Hematopoietic multipotent progenitor cell (in vitro differentiated cells): ENCODE measurements at places on chromosomes 6 and 20. TPM values are rescaled to one million over a fixed set of nuclear protein-coding genes. Genes with fewer than 3 reads are reported as not detected.

The CTCFL gene
- total RNA-seq, result not detected

The TNF gene
- total RNA-seq, result 0.27 TPM

The ASIP gene
- not detected for total RNA-seq

The PRDM1 gene
- total RNA-seq, result 0.27 TPM

The DEFB113 gene
- not detected for total RNA-seq

The RSPO3 gene
- not detected for total RNA-seq

The BCAS4 gene
- 22.4 TPM for total RNA-seq

The HLA-DPA1 gene
- total RNA-seq, result 618 TPM

- DNase-seq, result no peak
Observed at GRCh38 chr20:48919882-48920526, 1.5 kb upstream of the ARFGEF2 start.

- DNase-seq, result no peak
Observed at GRCh38 chr20:64131406-64131805, 24.0 kb upstream of the NPBWR2 start.

GRCh38 chr6:20447157-20447556 lies 45.5 kb downstream of the E2F3 start:
- DNase-seq, result no peak

- no peak for DNase-seq
Observed at GRCh38 chr20:41394081-41394480, 27.5 kb upstream of the EMILIN3 start.

DNA sequence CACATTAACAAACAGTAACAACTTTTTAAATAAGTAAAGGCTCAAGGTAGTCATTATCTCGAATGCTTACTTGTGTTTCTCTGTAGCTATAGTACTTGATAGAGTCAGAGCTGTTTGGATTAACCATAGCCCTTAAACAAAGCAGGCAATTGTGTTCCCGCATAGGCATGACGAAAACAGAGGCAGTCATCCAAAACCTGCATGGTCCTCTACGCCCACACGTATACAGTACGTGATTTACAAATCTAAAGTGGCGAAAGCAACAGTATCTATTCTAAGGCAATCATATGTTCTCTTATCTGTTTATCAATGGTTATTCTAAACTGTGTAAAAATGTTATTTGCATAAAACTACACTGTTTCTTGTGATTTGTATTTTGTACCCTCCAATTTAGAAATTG lies 31.8 kb downstream of the HFE start:
- DNase-seq, result no peak

- no peak for DNase-seq
Observed at GRCh38 chr6:9961646-9962045, 453.2 kb downstream of the TFAP2A start.

DNA sequence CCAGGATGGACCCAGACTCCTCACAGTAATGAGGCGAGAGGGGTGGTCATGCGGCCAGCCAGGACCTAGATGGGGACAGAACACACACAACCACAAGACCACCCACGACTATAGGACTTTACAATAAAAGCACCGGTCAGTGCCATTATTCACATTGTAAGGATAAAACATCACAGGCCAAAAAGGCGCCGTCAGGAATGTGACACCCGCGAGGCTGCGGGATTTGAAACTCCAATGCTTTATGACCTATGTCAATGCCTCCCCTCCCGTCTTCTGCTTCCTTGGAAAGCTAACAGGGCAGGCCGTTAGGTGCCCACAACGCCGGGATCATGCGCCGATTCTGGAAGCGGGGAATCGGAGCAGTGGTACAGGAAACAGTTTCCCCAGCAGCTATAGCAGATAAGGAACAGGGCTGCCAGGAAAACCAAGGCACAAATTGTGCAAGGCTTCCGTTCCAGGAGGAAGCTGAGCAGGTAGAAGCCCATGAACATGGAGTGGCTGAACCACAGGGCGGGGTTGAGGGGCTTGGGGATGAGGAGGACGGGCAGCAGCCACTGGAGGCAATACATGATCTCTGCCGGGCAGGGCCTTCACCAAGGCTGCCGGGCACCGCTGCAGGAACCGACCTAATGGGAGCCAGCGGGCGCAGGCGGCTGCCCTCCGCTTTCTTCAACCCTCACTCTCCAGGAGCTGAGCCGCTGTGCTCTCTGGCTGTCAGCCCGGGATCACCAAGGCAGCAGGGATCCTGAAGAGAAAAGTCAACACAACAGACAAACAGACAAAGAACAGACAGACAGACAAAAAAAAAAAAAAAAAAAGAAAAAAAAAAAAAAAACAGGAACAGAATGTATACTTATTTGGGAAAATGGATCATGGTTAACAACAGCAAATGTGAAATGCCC lies 2.2 kb upstream of the NNAT start:
- no peak for DNase-seq

GRCh38 chr20:22940350-22940749 lies 94.8 kb upstream of the SSTR4 start:
- DNase-seq, result no peak

DNA sequence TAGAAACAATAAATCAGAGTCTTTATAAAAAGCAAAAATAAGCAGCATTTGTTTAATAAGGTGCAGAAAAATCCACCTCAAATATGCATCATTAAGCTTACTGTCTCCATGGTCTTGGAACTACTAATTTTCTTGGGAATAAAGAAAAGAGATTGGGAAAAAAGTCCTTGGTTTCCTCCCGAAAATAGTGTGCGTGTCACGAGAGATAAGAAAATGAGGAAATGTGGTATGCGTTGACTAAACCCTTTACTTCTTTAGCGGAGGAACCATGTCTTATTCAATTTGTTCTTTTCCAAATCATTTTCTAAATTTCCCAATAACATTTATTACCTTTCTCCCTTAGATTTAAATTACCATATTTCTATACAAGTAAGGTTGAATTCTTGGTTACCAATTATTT lies 54.1 kb upstream of the HBS1L start:
- DNase-seq, result no peak

- no peak for DNase-seq
Observed at GRCh38 chr20:44916586-44916985, 6.7 kb downstream of the PABPC1L start.
